ENCODE measurements at places on chromosomes 6 and 20. TPM values are rescaled to one million over a fixed set of nuclear protein-coding genes. Genes with fewer than 3 reads are reported as not detected.

The PPP1R3G gene
- total RNA-seq: 0.92 TPM

DNA sequence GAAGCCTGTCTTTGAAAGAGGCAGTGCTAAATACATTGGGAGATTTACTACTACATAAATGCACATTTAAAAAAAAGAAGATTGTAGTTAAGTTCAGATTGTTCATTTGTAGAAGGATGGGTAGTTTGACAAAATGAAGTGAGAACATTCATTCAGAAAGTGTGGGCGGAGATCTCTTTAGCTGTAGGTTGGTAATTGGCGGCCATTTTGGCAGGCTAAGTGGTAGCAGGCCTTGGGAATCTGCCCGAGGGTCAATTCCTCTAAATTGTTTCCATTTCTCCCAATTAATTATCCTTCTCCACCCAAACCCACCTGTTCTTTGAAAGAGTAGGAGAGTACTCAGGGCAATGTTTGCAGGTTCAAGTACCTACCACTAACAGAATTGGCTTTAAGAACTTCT, 17.9 kb downstream of the SOX4 start:
- H3K36me3 ChIP-seq: no peaks in the 10 kb centered on the region
- H3K27me3 ChIP-seq: no peaks in the 10 kb centered on the region
- H3K4me1 ChIP-seq: no peaks in the 10 kb centered on the region
- H3K4me3 ChIP-seq: no peak overlapping the region
- H3K27ac ChIP-seq: no peak overlapping the region

DNA sequence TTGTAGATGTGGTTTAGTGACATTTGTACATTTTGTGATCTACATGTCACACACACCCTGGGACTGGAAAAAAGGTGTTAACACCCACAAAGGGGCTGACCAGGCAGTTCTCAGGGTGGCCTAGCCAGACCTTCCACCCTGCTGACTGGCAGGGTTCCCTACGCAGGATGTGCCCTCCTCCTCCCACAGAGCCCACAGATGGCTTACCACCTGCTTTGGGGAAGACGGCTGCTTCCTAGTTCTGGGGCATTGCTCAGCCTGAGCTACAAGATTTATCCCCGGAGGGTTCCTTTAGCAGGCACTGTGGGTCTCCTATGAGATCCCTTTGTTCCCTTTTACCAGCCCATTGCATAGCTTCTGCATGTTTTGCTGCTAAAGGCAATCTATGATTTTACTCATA, 35.1 kb downstream of the SNAP25 start:
- H3K36me3 ChIP-seq: no peaks in the 10 kb centered on the region
- H3K4me1 ChIP-seq: no peaks in the 10 kb centered on the region
- DNase-seq: no peak
- no peaks in the 10 kb centered on the region for H3K27me3 ChIP-seq
- H3K4me3 ChIP-seq: no peak overlapping the region

- H3K4me3 ChIP-seq: no peak overlapping the region
- no peaks in the 10 kb centered on the region for H3K27me3 ChIP-seq
- DNase-seq: no peak
- no peaks in the 10 kb centered on the region for H3K4me1 ChIP-seq
- no peaks in the 10 kb centered on the region for H3K36me3 ChIP-seq
- H3K27ac ChIP-seq: no peak overlapping the region
Observed at GRCh38 chr20:3128275-3128984, 31.2 kb downstream of the FASTKD5 start.

GRCh38 chr6:11129908-11130565, 18.5 kb upstream of the ERVFRD-1 start:
- H3K4me1 ChIP-seq: peaks cover 1% of the 10 kb centered on the region
- H3K27ac ChIP-seq: no peak overlapping the region
- no peaks in the 10 kb centered on the region for H3K36me3 ChIP-seq
- H3K27me3 ChIP-seq: no peaks in the 10 kb centered on the region
- H3K4me3 ChIP-seq: no peak overlapping the region

GRCh38 chr6:160337301-160337700, 10.9 kb upstream of the SLC22A3 start:
- no peaks in the 10 kb centered on the region for H3K4me1 ChIP-seq
- no peak overlapping the region for H3K27ac ChIP-seq
- DNase-seq: no peak
- H3K36me3 ChIP-seq: no peaks in the 10 kb centered on the region
- H3K4me3 ChIP-seq: no peak overlapping the region

DNA sequence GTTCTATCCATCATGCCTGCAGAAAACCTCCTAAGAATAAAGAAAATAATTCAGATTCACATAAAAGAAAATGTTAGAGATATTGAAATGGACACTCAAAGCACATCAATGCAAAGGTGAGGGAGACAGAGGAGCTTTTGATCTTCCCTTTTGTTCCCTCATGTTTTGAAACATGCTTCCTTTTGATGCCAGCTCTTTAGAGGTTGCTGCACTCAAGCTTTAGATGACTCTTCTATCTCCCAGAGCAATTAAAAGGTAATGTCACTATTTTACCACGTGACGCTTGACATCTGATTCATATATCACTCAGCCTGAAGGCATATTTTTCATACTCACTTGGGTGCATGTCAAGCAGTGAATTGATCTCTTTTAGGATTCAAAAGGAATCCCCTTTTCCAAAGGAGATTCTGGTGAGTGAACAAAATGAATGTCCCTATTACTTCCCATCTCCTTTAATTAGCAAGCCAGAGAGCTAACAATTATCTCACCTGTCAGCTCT, 1026.7 kb downstream of the KIF16B start:
- no peaks in the 10 kb centered on the region for H3K27me3 ChIP-seq
- H3K4me1 ChIP-seq: peaks cover 1% of the 10 kb centered on the region
- DNase-seq: no peak
- H3K27ac ChIP-seq: no peak overlapping the region

GRCh38 chr6:136611133-136611532, 60.9 kb upstream of the MAP7 start:
- no peak overlapping the region for H3K4me3 ChIP-seq
- DNase-seq: no peak
- H3K4me1 ChIP-seq: peaks cover 6% of the 10 kb centered on the region
- H3K27me3 ChIP-seq: no peaks in the 10 kb centered on the region
